IMR-90 (cell line): ENCODE measurements at places on chromosomes 16 and 17. TPM values are rescaled to one million over a fixed set of nuclear protein-coding genes. Genes with fewer than 3 reads are reported as not detected.

ALOX15B gene
- not detected in 2 replicates for total RNA-seq

KRTAP3-2 gene
- total RNA-seq, result not detected in 2 replicates

ITGA2B gene
- total RNA-seq, result under 0.01 TPM in 2 replicates

CES1 gene
- not detected in 2 replicates for total RNA-seq

GLTPD2 gene
- total RNA-seq, result not detected in 2 replicates

SNX20 gene
- not detected in 2 replicates for total RNA-seq

SLC38A8 gene
- total RNA-seq, result not detected in 2 replicates

ABCC11 gene
- under 0.01 and 0.18 TPM in 2 replicates for total RNA-seq

ZMYND15 gene
- under 0.01 TPM in 1 of 2 replicates, not detected in the other for total RNA-seq

MT4 gene
- total RNA-seq, result not detected in 2 replicates

CORO7 gene
- 6.3 and 7.8 TPM in 2 replicates for total RNA-seq

MSLN gene
- total RNA-seq, result not detected in 2 replicates

ZSCAN10 gene
- total RNA-seq, result not detected in 2 replicates

KRTAP9-2 gene
- total RNA-seq, result not detected in 2 replicates

WNT9B gene
- not detected in 2 replicates for total RNA-seq

KREMEN2 gene
- total RNA-seq, result not detected in 2 replicates

RAB11FIP4 gene
- 1.1 and 1.4 TPM in 2 replicates for total RNA-seq

PMP22 gene
- total RNA-seq, result 33.5 and 39.2 TPM in 2 replicates

SLFN12L gene
- under 0.01 and 0.18 TPM in 2 replicates for total RNA-seq

TBC1D26 gene
- not detected in 2 replicates for total RNA-seq

SPPL2C gene
- total RNA-seq, result not detected in 2 replicates

CSH1 gene
- not detected in 2 replicates for total RNA-seq

SLC2A4 gene
- total RNA-seq, result under 0.01 TPM in 1 of 2 replicates, not detected in the other

ESRP2 gene
- under 0.01 TPM in 1 of 2 replicates, not detected in the other for total RNA-seq

KRTAP16-1 gene
- total RNA-seq, result not detected in 2 replicates

SEPTIN1 gene
- total RNA-seq, result not detected in 2 replicates

CHD9NB gene
- 1.1 TPM in 2 replicates for total RNA-seq

PRRT2 gene
- total RNA-seq, result 0.90 and 1.4 TPM in 2 replicates

PRSS53 gene
- 0.56 and 0.72 TPM in 2 replicates for total RNA-seq

TNFSF13 gene
- total RNA-seq, result 0.56 TPM in 1 of 2 replicates, not detected in the other

LYRM9 gene
- 3.2 and 3.3 TPM in 2 replicates for total RNA-seq

CDR2L gene
- total RNA-seq, result 5.6 and 5.7 TPM in 2 replicates

SLC16A13 gene
- under 0.01 and 0.18 TPM in 2 replicates for total RNA-seq

C17orf100 gene
- 0.18 and 0.28 TPM in 2 replicates for total RNA-seq

ABCC12 gene
- under 0.01 TPM in 2 replicates for total RNA-seq

EXOC3L1 gene
- not detected in 2 replicates for total RNA-seq

CCL4L2 gene
- total RNA-seq, result not detected in 2 replicates

ABR gene
- total RNA-seq, result 24.7 and 28.3 TPM in 2 replicates

SLC52A1 gene
- total RNA-seq, result not detected in 2 replicates

DHRS7C gene
- not detected in 2 replicates for total RNA-seq

CDC6 gene
- total RNA-seq, result 25.6 and 27.8 TPM in 2 replicates

KCNG4 gene
- not detected in 2 replicates for total RNA-seq

IRX5 gene
- not detected in 2 replicates for total RNA-seq

AP2B1 gene
- total RNA-seq, result 95.3 and 125 TPM in 2 replicates

TLE7 gene
- not detected in 2 replicates for total RNA-seq

ZNF287 gene
- total RNA-seq, result 6.9 and 7.0 TPM in 2 replicates

TM4SF5 gene
- not detected in 2 replicates for total RNA-seq

MT1G gene
- total RNA-seq, result not detected in 2 replicates

INTS2 gene
- 17.4 and 19.4 TPM in 2 replicates for total RNA-seq

AATK gene
- under 0.01 TPM in 1 of 2 replicates, not detected in the other for total RNA-seq

TBC1D3B gene
- not detected in 2 replicates for total RNA-seq

RNF222 gene
- total RNA-seq, result not detected in 2 replicates

SCGB1C2 gene
- total RNA-seq, result not detected in 2 replicates
